Cerebellum (tissue), 4 donors: ENCODE measurements at places on chromosomes 3 and 15. TPM values are rescaled to one million over a fixed set of nuclear protein-coding genes. Genes with fewer than 3 reads are reported as not detected.

The TMEM207 gene
- not detected for total RNA-seq

The CCDC39 gene
- 0.54 TPM for total RNA-seq

DNA sequence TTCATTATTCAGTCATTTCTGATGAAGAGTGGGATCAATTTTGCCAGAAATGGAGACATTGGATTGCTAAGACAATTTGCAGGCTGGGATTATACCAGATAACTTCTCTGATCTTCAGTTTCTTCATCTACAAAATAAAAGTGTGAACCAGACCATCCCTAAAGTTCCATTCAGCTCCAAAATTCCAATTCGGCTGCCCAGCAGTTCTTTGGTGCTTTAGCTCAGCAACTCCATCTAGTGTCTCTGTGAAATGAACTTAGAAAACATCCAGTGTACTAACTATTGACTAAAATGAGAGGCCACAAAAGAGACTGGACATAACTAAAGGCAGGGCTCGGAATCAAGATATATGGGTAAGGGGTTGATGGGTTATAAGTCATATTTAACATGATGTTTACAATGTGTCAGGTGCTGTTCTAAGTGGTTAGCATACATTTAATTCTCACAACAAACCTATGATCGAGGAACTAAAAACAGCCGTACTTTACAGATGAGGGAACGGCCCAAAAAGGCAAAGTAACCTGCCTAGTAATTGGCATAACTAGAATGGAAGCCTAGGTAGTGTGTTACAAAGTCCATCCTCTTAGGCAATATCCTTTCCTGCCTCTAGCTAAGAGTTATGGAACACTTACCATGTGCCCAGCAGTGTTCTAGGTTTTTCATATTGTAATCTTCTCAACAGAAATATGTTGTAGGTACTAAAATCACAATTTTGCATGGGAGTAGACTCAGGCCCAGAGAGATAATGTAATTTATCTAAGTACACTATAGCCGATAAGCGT lies 17.0 kb downstream of the THAP10 start:
- DNase-seq = peak; percentile 8

DNA sequence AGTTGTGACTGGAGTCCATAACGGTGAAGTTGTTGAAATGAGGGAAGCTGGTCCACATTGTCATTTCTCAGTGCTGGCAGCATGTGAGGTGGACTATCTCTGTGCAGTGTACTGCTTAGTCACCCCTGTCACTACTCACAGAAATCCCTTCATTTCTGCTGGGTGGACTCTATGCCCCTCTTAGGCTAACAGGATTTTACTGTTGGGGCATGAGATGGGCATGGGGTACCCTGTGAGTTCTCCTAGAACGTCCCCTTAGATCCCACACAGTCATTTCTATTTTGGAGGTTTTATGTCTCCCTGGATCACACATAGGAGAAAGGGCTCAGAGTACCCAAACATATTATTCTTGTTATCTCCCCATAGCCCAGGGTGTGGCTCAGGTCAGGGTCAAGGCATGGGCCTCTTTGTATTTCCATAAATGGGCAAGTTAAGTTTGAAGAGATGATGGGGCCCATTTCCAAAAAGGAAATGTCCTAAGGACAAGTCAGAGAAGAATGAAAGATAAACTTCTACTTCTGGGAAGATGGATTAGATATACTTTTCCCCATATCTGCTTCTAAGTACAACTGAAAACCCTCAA lies 15.2 kb downstream of the P2RY1 start:
- DNase-seq = no peak

DNA sequence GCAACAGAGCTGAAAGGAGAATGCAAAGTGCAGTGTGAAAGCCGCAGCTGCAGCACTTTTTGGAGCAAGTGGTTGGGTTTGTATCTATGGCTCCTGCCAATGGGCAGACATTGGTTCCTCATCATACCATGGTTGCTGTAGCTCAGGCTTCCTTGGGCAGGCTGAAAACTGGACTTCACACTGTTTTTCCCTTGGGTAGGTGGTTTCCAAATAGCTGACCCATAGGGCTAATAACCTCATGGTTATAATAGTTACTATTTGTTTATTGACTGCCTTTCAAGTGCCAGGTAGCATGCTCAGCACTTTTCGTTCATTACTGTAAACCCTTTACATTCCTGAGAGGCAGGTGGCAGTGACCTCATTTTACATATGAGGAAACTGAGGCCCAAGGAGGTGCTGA lies 4.5 kb downstream of the CGNL1 start:
- no peak for DNase-seq

- no peak for DNase-seq
These were observed 100.0 kb downstream of the PCCB start for GRCh38 chr3:136350132-136350531.

GRCh38 chr3:168053115-168053514 lies 42.6 kb downstream of the GOLIM4 start:
- DNase-seq = no peak

DNA sequence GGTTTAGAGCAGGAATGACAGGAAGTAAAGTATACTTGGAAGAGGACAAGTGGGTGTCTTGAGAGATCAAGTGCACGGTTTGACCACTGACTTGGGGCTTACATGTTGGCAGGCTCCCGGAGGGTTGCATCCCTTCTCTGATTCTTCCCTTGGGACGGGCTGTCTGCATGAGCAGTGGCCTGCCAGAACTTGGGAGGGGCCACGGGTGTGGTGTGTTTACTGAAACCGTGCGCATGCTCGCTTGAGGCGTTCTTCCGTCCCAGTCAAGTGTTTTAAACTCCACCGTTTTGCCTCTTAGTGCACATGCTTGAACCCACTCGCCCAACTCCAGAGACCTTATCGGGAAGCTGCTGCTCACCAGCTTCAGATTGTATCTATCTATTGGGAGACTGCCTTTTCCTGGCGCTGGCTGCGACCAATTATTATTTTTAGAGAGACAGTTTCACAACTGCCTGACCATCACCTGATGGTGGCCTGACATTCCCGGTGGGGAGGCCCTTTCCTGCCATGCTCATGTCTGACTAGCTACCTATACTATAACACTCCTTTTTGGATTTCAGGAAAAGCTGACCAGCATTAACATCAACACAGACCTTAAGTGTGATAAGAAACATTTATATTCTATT lies 14.9 kb upstream of the C3orf22 start:
- DNase-seq = no peak

GRCh38 chr15:87348746-87349145 lies 907.8 kb downstream of the NTRK3 start:
- no peak for DNase-seq
